ENCODE measurements at places on chromosomes 1 and 21.

DNA sequence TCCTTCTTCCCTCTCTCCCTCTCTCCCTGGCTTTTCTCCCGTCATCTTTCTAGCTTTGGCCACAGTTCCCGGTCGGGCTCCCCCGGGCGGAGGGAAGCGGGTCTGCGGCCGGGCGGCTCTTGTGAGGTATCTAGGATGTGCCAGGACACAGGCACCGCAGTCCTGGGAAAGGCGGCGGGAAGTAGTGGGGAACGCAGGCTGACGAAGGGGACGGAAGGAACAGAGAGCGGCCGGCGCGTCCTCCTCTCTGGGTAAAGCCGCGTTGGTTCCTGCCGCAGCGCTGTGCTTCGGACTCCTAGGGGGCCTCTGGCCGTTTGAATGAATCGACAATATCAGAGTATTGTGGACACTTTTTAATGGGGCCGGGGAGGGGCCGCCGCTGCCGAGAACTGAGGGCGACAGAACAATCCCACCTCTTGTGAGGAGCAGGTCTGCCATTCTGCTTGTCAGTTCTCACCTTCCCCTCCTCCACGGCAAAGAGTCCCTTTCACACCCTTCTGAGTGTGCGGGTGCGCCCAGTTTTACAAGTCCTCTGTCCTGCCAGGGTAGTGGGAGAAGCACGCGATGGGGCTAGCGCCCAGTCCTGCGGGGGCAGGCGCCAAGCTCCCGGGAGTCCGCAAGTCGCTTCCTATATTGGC, 1.2 kb upstream of the LHX9 start:
- no peak for DNase-seq

- no peak for DNase-seq
These were observed 255.9 kb downstream of the NFIA start for GRCh38 chr1:61337981-61338848.

DNA sequence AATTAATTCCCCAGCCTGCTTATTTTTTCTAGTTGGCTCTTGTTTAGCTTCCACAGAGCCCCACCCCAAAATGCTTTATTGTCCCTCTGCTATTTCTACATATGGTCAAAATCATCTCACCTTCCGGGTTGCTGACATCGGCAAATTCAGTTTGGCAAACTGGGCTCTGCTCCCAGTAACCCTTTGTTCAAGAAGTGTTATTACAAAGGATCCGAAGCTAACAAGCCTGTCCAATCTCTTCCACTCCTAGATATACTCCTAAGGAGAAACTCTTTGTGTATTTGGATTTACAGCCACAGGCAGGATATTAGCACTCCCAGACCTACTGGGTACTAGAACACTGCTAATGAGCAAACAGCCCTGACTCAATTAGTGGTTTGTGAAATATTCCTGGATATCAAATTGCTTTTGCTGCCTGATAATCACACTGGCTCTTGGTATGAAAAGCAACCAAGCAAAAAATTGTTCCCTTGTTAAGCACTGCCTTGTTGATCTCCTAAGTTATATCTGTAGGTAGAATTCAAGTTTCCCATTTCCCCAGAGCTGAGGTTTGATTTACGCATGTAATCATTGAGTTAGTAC, 4.0 kb downstream of the JUN start:
- no peak for DNase-seq

GRCh38 chr1:213977486-213977842, 10.3 kb upstream of the PROX1 start:
- DNase-seq, result no peak

DNA sequence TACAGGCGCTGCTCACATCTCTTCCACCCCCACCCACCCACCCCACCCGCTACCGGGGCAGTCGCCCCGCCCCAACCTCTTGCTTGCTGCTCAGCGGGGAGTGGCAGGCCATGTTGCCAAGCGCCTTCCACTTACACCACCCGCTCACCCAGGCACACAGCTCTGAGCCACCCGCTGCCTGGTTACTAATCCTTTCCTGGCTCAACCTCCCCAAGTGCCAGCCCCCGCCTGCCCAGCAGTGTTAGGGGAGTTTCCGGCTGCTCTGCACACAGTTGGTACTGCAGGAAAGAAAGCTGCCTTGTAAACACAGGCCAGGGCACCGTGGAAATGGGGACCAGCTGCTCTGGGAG, 56.2 kb downstream of the LACTBL1 start:
- DNase-seq, result no peak

- no peak for DNase-seq
These were observed 668.7 kb downstream of the MRPL39 start for GRCh38 chr21:24938573-24938972.

- DNase-seq, result peak; percentile 24
These were observed 142.2 kb upstream of the KRTAP19-8 start for GRCh38 chr21:31180256-31181081.

DNA sequence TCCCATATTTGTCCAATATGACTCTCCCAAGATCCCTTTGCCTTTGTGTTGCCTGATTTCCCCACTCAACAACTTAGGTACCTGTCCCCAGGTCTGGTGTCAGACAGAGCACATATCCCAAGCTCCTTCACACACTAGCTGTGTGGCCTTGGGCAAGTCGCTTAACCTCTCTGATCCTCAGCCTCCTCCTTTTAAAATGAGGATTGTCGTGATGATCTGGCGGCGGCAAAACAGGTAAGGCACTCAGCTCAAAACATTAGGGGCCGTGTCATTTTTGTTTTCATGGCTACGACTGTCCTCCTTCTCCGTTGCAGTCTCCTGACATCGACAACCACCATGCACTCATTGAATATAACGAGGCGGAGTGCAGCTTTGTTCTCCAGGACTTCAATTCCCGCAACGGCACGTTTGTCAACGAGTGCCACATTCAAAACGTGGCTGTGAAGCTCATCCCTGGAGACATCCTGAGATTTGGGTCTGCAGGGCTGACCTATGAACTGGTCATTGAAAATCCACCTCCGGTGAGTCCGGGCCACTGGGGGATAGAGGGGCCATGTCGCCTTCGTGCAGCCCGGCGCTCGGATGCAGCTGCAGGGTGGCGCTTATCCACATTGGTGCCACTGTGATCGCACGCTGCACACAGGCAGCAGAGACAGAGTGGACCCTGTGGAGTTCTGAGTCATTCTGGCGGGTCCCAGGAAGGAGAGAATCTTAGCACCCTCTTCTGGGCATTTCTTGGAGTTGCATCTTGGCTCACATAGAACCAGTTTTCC, 25.2 kb downstream of the FHAD1 start:
- peak; percentile 63 for DNase-seq

GRCh38 chr1:110336300-110337039, 2.7 kb upstream of the RBM15 start:
- no peak for DNase-seq

DNA sequence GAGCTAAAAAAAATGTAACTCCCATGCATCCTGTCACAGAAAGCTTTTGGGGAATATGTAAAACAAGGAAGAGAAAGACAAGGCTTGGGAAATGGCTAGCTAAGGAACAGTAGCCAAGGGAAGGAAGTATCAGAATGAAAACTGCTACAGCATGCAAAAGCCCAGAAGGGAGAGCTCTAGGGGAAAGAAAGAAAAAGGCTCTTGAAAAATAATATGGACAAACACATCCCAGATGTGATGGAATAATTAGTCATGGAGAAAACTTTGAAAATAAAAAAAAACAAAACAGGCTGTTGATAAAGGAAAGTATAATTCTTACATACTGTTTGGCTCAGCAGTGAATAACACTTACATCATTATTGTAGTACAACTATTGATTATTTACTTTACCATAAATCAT, 47.9 kb upstream of the VCAM1 start:
- DNase-seq, result no peak

DNA sequence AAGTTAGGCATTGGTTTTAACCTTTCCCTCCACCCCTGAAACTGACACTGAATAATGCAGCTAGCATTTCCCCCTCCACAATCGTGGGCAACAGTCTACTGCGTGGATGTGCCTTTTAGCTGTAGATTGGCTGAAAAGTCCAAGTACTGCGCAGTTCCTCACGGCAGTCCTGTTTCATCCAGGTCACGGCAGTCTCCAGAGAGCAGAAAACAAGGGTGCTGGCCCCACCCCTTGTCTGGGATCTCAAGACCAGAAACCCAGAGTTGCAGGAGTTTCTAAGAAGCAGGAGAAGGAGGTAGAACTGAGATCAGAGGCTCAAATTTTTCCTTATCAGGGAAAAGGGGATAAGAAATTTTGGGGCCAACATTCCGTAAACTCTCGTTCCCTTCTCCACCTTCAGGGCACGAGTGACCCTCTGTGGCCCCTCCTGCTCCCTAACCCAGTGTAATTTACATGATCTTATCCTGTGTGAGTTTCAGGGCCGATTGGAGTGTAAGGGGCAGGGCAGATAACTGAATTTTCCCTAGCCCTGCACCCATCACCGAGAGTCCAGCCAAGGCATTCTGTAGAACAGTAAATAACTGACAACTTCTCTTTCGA, 25.9 kb upstream of the PLA2G2C start:
- DNase-seq, result no peak

DNA sequence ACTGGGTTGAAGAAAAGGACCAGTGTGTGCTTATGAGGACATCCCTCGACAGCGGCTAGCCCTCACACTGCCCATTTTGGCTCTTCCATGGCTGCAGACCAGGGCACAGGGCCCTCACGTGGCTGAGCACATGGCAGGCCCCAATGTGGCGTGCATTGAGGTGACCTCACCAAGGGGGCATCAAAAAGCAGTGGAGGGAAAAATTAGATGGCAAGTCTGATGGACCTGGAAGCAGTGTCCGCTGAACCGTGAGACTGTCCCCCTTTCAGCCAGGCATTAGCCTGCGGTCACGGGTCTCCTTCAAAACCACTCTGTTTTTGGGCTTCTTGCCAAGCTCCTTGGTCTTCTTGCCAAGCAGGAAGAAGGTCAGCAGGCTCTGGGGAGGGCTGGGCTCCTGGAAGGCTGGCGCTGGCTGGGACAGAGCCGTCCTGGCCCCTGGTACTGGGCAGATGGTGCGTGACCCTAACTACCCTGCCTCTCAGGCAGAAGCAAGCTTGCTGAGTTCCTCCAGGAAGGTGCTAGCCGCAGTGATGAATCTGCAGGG, 30.8 kb downstream of the TRIM67 start:
- no peak for DNase-seq

DNA sequence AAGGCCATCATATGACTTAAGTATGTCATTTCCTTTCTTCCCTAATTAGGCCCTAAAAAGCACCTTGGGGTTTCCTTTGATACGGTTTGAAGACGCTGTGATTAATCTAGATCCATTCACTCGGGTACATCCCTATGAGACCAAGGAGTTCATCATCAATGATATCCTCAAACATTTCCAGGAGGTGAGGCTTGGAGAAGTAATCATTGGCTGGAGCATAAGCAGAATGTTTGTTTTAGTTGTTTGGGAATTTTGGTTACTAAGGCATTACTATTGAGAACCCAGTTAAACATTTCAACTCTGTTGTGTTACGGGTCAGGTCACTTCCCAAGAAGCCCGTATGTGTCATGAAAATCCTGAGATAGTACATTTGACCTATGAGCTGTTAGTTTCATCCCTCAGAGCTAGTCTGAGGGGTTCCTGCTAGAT, 185.2 kb downstream of the VPS13D start:
- DNase-seq, result no peak

- no peak for DNase-seq
These were observed 31.2 kb upstream of the MORC3 start for GRCh38 chr21:36288651-36289243.

GRCh38 chr1:225987491-225988316, 11.4 kb downstream of the SDE2 start:
- DNase-seq, result no peak

DNA sequence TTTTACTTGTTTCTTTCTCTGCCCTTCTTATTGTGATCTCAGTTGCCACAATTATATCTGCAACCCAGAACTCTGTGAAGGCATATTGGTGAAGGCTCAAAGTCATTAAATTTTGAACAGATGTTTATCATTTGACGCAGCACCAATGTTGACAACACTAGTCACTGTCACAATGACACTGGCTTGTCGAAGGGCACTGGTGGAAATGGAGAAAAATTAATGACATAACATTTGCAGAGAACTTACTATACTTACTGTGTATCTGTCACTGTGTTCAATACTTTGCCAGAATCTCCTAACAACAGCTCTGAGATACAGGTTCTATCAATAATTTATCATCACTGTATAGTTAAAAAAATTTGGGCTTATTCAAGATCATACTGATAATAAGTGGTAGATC, 1213.7 kb downstream of the NCAM2 start:
- no peak for DNase-seq

GRCh38 chr1:9302745-9303524, 10.2 kb downstream of the SPSB1 start:
- DNase-seq, result no peak

DNA sequence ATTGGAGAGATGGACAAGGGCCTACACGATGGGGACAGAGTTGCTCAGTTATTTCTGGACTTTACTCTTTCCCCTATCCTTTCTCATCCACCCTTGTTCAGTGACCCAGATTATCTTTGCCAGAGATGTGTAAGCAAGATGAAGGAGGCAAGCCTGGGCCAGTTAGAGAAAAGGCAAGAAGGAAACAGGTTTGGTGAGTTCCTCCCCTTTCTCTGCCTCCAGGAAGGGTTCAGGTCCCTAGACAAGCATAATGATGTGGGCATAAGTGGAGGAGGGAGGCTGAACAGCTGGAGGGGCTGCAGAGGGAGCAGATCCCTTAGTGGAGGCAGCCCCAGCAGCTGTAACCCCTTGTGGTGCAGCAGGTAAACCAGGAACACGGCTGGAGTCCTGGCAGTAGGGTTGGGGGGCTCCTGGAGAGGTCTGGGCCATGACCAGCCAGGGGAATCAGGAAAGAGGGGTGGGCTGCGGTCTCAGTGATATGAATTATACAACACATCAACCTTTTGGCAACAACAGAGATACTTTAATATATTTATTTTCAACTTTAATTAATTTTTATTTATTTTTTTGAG, 9.2 kb upstream of the CDC42 start:
- DNase-seq, result no peak

GRCh38 chr1:109818988-109819764, 55.5 kb upstream of the EPS8L3 start:
- DNase-seq, result no peak

DNA sequence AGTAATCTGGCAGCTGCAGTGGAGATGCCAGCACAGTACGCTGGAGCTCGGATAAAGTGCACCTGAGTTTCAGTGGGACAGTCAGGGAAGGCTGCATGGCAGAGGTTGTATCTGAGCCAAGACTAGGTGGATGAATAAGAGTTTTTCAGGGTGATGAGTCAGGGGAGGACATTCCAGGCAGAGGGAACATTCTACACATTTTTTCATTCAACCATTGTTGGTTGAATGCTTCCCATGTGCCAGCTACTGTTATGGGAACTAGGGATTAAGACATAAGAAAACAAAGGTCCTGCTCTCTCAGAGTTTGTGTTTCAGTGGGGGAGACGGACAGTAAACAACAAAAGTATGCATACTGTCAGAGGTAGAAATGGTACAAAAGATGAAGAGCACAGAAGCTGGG, 5.2 kb downstream of the LEPR start:
- DNase-seq, result no peak

- no peak for DNase-seq
These were observed 40.6 kb downstream of the CTTNBP2NL start for GRCh38 chr1:112436384-112437156.

- DNase-seq, result peak; percentile 66
These were observed 3.6 kb downstream of the KCNE2 start for GRCh38 chr21:34367320-34367935.

DNA sequence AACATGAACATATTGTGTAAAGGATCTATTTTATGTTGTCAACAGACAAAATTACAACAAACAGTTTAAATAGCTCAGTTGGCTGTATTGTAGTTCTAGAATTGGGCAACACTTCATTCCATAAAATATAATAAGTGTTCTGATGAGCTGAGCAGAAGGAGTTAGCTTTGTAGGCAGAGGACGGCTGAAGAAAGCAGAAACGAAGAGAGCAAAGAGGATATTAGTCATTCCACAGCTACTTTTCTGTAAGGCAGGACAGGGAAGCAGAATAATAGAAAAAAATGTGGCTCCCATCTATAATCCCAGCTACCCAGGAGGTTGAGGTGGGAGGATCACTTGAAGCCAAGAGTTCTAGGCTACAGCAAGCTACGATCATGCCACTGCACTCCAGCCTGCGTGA, 20.2 kb upstream of the IVNS1ABP start:
- DNase-seq, result no peak
